Muscle of arm (tissue), 14 donors: ENCODE measurements at places on chromosomes 6 and 20. TPM values are rescaled to one million over a fixed set of nuclear protein-coding genes. Genes with fewer than 3 reads are reported as not detected.

DNA sequence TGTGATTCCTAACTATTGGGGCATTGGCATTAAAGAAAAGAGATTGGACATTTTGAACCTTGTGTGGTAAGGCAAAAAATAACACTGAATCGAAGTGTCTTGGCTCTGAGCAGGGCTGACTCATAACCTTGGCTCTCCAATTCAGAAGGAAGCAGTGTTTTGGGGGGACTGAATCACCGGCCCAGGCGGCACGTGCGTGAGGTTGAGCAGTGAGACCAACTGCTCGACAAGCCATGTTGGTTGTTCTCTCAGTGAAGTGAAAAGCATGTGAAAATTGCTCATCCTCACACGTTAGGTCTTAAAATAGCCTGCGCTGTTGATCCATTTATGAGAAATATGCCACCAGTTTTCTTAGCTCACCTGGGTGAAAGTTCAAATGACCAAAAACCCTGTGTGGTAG, 137.8 kb upstream of the SPACA1 start:
- no peak for DNase-seq

DNA sequence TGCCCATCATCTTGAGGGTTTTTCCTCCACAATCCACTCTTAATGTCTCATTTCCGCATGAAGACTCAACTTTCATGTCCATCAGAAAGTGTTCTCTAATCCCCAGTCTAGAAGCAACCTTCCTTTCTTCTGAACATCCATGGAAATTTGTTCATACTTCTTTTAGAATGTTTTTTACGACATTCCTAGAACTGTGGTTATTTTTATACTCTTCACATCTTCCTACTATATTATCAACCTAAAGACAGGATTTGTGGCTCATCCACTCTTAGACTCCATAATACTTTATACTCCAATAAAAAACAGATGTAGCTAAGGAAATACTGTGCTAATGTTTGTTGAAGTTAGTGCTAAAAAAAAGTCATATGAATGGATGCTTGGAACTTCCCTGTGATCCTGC, 1.4 kb upstream of the CAP2 start:
- no peak for DNase-seq

- peak; percentile 41 for DNase-seq
Measured at GRCh38 chr20:54477191-54477955, 2.0 kb downstream of the DOK5 start.

DNA sequence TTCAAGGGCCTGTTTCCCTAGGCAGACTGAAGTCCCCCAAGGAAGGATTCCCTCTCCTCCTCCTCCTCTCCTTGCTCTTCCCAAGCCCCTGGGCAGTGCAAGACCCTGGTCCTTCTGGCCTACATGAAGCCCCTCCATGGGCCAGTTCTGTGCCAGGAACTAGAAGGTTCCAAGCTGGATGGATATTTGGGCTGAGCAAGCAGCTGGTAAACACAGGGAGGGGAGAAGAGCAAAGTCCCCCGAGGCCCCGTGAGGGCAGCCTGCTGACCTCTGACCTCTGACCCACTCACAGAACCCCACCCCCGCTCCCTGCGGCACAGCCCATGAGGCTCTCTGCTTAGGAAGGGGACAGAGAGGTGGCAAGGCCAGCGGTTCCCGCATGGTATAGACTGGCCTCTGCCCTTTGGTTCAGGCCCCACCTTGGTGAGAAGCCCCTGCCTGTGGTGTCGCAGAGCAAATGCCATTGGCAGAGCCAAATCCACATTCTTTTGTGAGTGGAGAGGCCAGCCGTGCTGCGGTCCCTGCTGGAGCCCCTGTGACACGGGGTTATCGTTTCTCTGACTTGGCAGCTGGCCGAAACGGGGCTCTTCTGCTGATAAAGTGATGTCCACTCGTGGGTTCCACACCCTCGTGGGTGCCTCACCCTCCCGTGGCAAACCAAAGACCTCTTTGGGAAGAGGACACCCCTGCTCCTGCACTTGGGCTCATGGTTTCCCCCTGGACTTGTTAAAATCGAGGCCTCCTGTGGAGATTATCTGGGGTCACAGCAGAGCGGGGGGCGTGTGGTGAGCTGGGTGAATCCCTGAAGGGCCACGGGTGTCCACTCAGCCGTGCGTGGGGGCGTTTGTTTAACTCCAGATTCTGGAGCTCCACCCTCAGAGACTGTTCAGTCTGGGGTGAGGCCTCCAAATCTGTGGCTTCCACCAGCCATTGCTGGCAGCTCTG, 2.1 kb upstream of the CHRNA4 start:
- no peak for DNase-seq

GRCh38 chr6:146851837-146852236, 253.1 kb downstream of the ADGB start:
- no peak for DNase-seq

GRCh38 chr20:62738025-62738881, 29.6 kb downstream of the NTSR1 start:
- no peak for DNase-seq

GRCh38 chr20:34403063-34403827, 40.2 kb downstream of the ITCH start:
- no peak for DNase-seq

GRCh38 chr6:7328243-7328642, 15.2 kb upstream of the SSR1 start:
- no peak for DNase-seq

DNA sequence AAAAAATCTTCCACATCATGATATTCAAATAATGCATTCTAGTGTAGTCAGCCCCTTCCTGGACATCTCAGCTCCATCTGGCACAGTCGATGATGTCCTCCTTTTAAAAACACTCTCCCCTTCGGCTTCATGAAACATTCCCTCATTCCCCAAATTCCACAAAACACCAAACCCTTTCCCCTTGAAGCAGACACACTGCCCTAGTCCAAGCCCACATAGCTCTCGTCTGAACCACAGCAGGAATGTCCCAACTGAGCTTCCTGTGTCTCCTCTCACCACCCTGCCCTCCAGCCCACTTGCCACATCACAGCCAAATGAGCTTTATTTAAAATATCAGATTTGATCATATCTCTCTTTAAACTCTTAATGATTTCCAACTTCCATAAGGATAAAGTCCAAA, 106.4 kb upstream of the CARMIL1 start:
- no peak for DNase-seq

DNA sequence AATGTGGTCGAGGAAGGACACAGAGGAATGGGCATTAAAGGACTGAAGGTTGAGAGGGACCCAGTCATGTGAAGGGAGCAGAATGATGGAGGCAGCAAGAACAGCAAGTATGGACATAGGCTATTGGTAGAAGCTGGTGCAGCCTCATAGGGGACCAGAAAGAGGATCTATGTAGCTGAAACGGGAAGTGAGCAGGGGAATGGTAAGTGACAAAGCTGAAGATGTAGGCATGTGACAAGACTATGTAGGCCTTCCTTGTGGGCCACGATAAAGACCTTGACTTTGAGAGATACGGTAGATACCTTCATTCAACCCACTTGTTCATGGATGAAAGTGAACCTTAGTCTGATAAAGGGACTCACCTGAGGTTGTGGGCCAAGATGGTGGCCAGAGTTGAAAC, 3.5 kb downstream of the CTNNBL1 start:
- no peak for DNase-seq

GRCh38 chr6:13228264-13229204, 99.8 kb downstream of the TBC1D7 start:
- no peak for DNase-seq

GRCh38 chr20:48528346-48528745, 299.5 kb downstream of the PREX1 start:
- no peak for DNase-seq

GRCh38 chr20:3003416-3003815, 40.0 kb upstream of the GNRH2 start:
- DNase-seq: no peak

- no peak for DNase-seq
Measured at GRCh38 chr6:7313505-7314165, 636 bp upstream of the SSR1 start.

DNA sequence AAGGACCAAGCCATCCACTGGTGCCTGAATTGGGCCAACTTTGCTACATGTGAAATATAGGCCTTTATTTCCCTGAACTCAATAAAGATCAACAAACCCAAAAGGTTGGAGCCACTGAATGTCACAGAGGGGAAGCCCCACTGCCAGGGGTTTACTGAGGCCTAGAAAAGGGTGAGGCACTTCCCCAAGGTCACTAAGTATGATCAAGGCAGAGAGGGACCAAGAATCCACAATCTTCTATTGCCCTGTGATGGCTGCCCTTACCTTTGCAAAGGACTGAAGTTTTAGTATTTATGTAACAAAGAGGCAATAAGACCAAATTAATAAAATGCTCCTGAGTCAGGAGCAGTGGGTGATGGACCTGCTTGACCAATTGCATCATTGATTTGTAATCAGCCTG, 18.0 kb downstream of the TREM1 start:
- no peak for DNase-seq

DNA sequence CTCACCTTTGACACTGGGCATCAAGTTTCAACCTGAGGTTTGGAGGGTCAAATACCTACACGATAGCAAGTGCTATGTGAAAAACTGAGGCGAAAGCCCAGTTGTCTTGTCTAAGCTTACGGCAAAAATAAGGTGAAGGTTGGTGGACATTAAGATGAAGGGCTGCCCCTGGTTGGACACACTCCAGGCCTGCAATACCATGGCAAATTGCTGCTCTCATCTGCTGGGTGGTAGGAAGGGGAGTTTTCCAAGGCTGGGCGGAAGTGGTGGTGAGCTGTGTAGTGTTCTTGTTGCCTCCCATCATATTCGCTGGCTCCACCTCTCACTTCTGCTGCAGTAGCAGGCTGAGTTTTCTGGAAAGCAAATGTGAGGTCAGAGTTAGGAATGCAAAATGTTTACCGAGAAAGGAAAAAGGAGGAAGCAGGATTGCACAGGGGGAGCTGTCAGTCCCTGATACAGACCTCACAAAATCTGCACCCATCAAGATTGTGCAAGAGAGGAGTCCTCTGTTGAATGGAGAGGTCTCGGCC, 33.7 kb downstream of the SCP2D1 start:
- no peak for DNase-seq

DNA sequence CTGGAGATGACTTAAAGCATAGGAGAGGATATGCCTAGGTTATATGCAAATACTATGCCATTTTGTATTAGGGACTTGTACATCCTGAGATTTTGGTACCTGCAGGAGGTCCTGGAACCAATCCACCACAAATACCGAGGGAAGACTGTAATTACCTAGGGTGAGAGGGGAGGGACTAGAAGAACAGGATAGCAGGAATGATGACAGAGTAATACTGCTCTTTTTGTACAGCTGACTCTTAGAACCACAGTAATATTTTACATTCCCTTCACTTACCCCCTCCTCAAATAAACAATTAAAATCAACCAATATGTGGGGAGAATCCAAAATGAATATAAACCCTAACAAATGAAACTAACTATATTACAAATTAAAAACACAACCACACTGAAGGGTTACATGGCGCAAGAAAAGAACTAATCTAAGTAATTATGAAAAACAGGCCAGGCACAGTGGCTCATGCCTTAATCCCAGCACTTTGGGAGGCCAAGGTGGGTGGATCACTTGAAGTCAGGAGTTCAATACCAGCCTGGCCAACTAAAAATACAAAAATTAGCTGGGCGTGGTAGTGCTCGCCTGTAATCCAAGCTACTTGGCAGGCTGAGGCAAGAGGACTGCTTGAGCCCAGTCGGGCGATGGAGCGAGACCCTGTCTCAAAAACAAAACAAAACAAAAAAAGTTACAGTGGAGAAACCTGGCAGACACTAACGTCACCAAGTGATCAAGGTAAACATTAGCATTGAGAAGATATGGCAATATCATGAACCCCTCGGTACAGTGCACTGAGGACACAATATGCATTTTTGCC, 37.1 kb downstream of the MAP1LC3A start:
- DNase-seq: no peak

GRCh38 chr6:139713900-139714506, 339.6 kb upstream of the CITED2 start:
- DNase-seq: no peak

GRCh38 chr6:157625111-157625510, 197.9 kb upstream of the SNX9 start:
- DNase-seq: no peak

- DNase-seq: no peak
Measured at GRCh38 chr6:131199568-131200272, 64.5 kb downstream of the AKAP7 start.

DNA sequence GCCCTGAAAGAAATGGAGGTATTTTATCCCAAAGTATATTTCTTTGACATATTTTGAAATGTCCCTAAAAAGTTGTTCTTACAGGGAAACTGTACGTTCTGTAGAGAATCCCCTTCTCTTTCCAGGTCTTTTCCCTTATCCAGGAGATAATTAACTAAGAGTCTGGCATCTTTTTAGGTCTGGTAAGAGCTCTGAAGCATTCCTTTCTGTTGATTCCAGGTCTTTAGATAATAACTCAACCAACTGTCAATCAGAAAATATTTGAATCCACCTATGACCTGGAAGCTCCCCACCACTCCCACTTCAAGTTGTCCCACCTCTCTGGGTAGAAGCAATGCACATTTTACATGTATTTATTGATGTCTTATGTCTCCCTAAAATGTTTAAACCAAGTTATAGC, 26.0 kb upstream of the CENPW start:
- no peak for DNase-seq

DNA sequence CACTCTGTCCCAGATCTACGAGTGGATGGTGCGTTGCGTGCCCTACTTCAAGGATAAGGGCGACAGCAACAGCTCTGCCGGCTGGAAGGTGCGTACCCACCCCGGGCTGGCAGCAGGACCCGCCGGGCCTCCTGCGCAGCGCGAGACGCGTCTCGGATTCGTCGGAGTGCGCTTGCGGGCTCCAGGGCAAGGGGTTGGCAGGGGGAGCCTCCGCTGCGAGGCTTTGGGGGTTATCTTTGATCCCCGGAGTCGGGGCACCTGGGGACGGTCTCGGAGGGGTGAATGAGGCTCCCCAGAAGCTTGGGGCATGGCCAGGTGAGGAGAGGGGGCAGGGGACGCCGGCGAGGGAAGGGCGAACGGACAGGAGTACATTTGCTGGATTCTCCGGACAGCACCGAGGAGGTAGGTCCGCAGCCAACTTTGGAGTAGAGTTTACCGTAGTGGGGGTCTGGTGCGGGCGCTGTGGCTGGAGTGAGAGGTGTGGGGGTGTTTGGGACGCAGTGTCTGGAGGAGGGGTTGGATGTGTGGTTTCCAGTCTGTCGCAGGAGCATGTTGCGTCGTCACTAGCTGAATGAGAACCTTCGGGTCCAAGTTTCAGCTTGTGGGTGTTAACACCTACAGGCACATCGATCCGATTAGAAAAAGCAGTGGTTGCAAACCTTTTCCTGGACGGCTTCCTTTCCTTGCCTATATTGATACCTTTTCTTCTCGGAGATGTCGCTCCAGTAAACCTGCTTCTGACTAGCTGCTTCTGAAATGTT, 1.2 kb downstream of the FOXO3 start:
- no peak for DNase-seq

GRCh38 chr20:35776513-35777101, 4.8 kb downstream of the PHF20 start:
- peak; percentile 30 for DNase-seq

- DNase-seq: no peak
Measured at GRCh38 chr20:7855545-7855944, 84.7 kb downstream of the HAO1 start.

Gene KHDRBS2
- polyA plus RNA-seq: 0.71 TPM

Gene MCHR2
- polyA plus RNA-seq: not detected

Gene POM121L2
- not detected for polyA plus RNA-seq

Gene FNDC11
- not detected for polyA plus RNA-seq

Gene PRRC2A
- 116 TPM for polyA plus RNA-seq
